ENCODE measurements at places on chromosomes 2 and 18. TPM values are rescaled to one million over a fixed set of nuclear protein-coding genes. Genes with fewer than 3 reads are reported as not detected.

BOLL gene
- not detected for polyA plus RNA-seq

NEUROD1 gene
- 3.3 TPM for polyA plus RNA-seq

ALLC gene
- polyA plus RNA-seq: not detected

RANBP2 gene
- polyA plus RNA-seq: 10.2 TPM

DNA sequence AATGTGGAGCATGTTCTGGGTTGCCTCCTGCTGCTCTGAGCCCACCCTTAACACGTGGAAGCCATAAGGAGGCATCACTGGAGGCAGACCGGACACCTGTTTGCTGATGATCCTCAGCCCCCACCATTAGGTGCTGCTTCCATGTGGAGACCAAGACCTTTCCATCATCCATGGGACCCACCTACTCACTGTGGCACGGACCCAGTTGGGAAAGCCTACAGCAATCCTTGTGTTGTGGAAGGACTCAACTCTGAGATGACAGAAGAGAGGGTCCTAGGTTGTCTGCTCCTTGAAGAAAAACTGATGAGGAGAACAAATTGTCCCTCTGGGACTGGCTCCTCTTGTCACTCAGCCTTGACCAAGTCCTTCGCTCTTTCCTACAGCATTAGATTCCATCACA lies 86.5 kb upstream of the RAB12 start:
- no peak for DNase-seq

DNA sequence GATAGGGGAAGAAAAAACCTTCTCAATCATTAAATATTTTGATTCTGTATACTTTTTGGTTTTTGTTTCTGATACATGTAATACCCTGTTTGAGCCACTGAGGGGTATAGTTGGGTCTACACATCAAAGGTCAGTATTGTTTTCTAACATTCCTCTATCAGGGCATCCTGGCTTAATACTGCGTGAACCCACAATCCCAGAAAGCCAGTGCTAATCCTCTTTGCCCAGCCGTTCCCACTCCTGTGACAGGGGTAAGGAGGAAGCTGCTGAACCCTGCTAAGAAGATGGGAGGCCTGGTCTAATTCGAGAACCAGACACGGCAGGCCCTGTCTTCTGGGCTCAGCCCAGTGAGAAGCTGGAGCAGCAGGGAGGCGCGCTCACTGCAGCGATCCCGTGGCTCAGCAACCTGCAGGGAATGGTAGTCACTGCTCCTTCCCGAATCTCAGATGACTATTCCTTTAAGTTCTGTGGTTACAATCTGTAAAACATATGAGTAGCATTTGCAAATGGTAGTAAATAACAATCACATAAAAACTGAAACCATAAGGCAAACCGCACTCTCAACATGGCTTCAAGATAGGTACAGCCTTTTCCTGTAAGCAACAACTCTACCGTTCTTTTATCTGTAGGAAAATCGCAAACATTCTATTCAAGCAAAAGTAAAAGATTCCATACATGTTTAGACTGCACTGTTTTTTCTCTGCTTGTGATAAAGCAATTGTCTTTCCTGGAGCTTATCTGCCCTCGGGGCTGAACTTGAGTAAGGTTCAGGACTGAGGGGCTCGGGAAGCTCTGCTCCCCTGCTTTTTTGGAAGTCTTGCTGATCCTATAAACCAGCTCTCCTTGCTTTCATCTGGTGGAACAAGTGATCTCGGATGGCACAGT lies 87.0 kb downstream of the EPB41L3 start:
- peak; percentile 56 for DNase-seq

DNA sequence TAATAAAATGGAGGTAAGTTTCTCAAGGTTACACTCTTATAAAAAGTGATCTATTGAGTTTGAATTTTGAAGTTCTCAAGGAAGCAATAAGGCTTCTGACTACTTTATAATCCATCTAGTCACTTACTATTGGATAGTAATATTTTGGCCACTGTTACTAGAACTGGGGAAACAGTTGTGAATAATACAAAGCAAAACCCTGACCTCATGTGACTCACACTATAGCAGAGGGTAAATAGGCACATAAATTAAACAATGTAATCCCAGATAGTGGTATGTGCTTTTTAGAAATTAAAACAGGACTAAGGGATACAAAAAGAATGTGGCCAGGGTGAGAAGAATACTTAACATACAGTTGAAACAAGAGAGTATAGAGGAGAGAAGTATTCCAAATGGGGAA lies 78.6 kb downstream of the CALCRL start:
- DNase-seq: no peak

DNA sequence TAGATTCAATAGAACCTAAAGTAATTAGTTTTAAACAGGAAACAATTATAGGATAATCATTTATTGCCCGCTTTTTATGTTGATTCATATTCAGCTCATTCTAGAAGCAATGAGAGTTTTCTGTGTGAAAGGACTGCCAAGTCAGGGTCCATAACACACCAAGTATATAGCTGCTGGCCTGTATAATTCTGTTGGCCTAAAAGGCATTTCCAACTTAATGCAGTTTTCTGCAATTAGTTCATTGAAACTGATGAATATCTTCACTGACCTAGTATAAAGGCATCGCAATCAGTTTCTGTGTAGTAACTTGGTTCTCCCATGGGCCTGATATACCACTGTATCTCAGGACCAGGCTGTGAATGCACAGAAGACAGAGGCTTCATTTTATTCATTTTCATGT lies 69.1 kb upstream of the GRB14 start:
- no peak for DNase-seq

DNA sequence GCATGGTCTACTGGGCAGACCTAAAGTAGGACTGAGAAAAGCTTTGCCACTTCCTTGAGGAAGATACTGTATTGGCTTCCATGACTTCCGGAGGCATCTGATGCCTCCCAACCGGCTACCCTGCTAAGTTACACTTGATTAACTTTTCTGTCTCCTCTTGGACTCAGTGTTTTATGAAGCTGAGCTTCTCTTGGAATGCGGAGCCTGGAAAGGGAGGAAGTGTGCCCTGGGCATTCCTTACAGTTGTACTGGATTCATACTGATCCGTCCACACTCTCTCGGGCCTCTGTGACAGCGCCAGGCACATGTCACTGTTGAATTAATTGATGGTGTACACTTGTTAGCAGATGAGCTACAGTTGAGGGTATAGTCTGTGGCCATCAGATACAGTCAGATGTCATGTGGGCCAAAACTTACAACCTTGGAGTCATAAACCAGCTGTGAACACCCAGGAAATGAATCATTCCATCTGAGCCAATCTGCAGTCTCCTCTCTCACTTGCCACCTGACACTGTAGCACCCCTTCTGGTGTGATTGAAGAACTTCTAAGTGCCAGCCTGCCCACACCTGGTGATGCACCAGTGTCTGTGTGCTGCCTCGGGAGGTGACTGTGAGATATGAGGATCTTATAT lies 122.5 kb downstream of the FHOD3 start:
- no peak for DNase-seq

DNA sequence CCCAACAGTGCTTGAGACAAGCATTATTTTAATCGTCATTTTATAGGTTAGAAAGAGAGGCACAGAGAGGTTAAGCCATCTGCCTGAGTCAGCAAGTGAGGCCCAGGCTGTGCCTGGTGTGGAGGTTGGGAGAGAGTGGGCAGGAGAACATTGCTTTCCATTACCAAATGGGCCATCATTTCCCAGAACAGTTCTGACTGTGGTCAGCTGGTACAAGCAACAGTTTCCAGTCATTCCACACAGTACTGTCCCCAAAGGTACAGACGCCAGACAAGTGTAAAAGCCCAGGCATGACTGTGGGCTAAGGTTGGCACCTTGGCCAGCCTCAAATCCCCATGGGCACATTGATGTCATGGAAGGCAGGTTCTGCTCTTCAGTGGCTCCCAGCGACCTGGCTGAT lies 98.2 kb upstream of the LCLAT1 start:
- DNase-seq: no peak

DNA sequence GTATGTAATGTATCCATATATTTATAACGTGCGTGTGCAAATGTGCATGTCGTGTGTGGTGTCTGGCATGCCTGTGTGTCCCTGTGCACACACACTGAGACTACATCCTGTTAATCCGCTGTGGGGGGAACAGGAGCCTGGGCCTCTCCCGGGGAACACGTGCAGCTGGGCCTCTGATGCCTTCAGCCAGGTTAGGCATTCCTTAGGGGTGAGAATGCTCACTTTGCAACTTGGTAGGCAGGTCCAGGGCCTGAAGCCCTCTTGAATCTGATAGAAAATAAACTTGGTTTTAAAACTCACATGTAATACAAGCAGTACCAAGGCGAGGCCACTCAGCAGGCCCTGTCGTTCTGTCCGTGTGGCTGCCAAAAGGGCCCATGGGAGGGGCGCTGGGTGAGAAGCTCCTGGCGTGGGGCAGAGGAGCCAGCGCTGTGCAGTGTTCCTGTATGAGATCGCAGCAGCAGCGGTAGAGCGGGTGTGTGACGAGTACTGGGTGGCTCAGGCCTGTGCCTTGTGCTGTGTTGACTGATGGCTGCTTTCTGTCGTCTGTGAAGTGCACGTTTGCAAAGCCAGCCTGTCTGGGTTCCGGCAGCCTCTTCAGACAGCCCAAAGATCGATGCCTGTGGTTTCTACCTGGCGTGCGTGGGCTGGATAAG lies 16.2 kb downstream of the SALL3 start:
- no peak for DNase-seq

DNA sequence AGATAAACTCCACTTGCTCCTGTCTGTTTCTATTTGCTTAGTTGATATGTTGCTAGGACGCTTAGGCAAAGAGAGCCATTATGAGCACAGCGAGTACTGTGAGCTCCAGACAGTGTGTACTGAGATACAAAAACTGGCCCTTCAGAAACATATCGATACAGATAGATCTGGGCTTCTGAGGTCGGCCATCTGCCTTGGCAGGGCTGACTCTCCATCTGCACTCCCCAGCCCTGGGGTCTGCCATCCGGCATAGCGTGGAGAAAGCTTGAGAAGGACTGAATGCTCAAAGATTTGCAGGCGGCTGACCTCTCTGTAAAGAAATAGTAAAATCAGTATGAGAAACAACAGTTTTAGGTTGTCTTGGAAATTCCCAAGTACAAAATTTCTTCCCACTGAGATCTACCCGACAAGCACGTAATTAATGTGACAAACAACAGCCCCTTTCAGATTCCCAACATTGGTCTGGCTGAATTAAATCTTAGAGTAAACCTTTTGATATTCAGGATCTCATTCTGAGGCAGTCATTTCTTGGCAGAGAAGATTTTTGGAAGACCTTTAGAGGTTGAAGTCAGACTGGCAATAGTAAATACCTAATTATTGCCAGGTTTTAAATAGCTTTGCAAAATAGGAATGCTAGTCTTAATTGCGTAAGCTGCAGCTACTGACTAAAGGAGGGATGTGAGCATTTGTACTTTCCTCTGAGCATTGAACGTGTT lies 127.4 kb downstream of the CHST9 start:
- peak; percentile 84 for DNase-seq

DNA sequence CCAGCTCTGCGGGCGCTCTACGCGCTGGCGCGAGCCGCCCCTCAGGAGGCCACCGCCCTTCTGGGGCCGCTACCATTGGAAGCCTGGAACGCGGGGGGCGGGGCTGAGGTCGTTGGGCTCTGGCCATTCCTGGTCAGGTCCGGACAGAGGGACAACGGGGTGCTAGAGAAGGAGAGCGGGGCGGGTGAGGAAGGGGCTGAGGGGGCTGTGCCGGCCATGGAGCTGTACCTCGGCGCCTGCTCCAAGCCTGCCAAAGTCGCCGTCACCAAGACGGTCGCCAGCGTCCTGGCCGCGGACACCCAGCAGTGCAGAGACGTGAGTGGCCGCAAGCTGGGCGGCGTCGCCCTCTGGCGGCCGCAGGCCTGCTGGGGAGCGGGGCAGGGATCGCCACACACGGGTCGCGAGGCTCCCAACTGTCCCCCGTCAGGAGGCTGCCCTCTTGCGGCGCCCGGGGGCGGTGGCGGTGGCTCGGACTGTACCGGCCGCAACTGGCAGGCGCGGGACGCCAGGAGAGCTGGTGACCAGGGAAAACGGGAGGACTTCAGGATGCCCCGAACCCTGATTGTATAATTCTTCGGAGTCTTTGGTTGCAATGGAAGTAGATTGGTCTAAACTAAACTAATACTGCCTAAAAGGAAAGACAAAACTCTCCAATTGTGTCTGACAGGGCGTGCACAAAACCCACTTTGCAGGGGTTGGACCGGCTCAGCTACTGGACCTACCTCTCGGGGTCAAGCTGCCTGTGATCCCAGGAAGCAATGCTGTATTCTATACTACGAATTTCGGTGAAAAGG lies at the start of gene FSIP2:
Gene FSIP2 (plus strand): TSS at position 126 of the 794 bp plus-strand sequence. CDS start 91 bp downstream, at position 217.
- DNase-seq: peak; percentile 53

- no peak for DNase-seq
Measured at GRCh38 chr2:20451341-20451740, 4.5 kb downstream of the RHOB start.

GRCh38 chr2:109615637-109616144 lies 1.5 kb downstream of the SOWAHC start:
- DNase-seq: no peak

GRCh38 chr2:222672068-222672401 lies 577 bp downstream of the MOGAT1 start:
- DNase-seq: no peak

DNA sequence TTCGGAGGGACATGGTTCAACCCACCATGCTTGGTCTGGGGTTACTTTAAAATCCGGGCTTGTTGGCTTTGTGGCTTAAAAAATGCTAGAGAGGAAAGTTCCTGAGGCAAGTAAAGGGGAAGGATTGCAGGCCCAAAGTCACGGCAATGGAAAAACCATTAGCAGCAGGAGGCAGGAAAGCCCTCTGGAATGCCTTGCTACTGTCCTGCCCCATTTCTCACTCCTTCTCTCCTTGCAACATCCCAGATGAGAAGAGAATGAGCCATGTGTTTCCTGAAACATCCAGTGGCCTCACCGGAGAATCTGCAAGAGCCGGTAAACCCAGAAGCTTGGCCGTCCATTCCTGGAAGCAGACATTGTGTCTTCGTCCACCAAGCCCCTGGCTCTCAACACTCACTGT lies 97.4 kb upstream of the LCLAT1 start:
- DNase-seq: no peak

DNA sequence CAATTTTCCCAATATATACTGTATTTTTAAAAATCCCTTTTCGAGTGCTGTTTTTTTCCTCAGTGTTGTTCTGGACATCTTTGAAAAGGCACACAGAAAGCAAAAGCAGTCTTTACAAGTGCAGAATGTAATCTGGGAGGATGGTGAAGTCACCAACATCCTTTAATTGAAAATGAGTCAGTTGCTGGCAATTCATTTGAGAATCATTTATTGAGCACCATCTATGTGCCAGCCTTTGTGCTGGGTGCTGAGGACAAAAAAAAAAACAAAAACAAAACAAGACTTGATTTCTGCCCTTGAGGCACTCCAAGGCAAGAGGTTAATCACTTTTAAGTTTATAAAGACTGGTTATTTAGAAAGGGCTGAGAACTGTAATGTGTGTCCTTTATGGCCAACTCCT lies 46.7 kb upstream of the ACVR1 start:
- no peak for DNase-seq

GRCh38 chr18:61549416-61549815 lies 216.2 kb downstream of the CDH20 start:
- DNase-seq: no peak

DNA sequence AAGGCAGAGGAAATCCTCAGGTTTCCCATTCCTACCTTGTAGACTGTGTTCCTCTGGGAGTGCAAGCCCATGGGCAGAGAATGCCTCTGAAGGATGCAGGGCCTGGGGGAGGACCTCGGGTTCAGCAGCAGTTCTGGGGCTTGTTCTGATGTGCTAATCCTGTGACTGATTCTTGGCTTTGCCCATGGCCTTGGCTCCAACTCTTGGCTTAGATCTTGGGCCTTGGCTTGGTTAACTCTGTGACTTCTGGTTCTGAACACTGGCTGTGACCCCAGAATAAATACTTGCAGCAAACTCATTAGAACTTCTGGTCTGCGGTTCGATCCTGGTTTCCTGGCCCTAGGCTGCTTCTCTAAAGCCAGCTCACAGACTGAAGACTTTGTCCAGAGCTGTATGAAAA lies 366.9 kb upstream of the ZEB2 start:
- DNase-seq: peak; percentile 76

Measured in brain (organoid and tissue), 16 donors.